ENCODE measurements at places on chromosomes 13 and 19.

DNA sequence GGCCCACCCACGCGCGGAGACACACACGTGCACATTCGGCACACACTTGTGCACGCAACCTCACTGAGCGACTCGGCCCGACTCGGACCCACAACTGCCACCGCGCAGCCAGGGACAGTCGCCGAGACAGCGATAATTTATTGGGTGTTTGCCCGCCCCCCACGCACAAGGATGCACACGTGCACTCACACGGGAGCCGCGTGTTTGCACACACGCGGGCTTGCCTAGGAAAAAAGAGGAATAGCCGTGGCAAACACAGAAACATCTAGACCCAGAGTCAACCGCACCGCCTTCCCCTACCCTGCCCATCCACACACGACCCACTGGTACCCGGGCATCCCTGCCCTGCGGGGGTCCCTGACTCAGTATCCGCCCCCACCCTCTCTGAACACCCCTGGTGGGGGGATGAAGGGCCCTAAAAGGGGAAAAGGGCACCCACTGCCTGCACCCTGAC is 1.1 kb upstream of the SSBP4 start:
- no peak for DNase-seq

- DNase-seq: no peak
Measured at GRCh38 chr13:40878321-40878720, 88.9 kb downstream of the SLC25A15 start.

DNA sequence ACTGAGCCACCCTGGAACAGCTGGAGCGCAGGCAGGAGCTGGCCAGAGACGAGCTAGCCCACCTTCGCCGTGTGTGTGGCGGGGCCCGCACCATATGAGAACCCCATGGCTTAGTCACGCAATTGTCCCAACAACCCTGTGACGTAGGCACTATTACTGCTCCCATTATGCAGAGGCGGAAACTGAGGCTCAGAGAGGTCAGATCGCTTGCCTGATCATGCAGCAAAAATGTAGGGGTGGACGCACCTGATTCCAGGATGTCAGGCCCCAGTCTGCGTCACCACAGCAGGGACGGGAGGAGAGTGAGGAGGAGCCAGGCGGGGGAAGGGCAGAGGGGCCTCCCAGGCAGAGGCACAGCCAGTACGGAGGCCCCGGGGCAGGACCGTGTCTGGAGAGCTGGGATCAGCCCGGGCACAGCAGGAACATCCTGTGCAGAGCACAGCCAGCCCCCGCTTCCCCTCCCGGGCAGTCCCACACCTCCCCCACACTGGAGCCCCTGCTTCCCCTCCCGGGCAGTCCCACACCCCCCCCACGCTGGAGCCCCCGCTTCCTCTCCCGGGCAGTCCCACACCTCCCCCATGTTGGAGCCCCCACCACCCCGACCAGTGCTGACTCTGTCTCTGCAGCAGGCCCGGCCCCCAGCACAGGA is 16.7 kb downstream of the PIP5K1C start:
- no peak for DNase-seq

- no peak for DNase-seq
Measured at GRCh38 chr13:23470790-23471614, 37.5 kb upstream of the SACS start.

DNA sequence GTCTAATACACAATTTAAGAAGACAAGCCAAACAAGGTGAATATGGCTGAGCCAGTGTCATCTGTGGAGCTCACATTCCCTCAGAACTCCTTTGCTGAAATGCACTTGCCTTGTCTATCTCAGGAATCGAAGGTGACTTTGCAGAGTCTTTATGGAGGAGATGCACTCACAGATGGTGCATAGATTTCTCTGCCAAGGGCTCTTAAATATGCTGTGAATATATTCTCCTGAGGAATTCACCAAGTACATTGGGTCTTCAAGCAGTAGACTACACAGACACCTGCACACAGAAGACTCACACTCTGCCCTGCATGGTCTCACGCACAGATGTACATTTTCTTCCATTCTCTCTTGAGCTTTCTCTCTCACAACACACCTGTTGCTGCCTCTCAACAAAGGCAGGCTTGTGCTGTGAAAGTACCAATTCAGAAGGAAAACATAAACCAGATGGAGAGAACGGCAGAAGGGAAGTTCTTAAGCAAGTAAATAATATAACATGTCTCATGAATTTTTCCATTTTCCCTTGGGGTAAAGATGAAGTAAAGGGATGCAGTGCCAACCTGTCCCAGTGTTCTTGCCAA is 174.7 kb downstream of the DLEU7 start:
- DNase-seq: no peak

DNA sequence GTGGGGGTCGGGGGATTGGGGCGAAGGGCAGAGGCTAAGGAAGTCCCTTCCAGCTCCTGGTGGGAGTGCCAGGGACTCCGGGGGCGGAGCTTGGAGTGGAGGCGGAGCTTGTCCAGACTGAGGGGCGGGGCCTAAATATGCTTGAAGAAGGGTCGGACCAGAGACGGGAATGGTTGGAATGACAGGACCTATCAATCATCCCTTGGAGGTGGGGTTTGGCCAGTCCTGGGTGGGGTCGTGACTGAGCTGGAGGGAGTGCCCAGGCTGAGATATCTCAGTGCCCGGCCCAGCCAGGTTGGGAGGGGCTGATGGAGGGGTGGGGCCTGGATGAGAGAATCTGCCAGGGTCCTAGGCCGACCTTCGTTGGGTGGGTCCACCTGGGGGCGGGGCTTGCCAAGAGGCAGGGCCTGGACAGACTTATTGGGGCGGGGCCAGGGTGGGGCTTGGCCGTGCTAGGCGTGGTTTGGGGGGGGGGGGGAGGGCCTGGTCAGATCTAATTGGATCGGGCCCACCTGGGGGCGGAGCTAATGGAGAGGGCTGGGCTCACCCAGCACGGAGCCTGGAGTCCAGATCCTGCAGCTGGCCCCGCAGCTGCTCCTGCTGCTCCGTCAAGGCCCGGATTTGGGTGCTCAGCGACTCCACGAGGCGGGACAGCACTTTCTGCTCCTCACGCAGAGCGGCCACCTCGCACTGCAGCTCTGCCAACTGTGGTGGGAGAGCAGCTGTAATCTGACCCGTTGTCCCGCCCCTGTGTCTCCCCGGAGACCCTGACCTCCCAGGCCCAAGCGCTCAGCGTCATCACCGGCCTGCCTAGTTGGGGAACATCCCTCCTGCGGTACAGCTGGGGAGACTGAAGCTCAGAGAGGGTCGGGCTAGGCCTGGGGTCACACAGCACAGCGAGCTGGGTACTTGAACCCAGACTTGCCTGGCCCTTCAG is 2.6 kb upstream of the WIZ start:
- DNase-seq: peak; percentile 92

DNA sequence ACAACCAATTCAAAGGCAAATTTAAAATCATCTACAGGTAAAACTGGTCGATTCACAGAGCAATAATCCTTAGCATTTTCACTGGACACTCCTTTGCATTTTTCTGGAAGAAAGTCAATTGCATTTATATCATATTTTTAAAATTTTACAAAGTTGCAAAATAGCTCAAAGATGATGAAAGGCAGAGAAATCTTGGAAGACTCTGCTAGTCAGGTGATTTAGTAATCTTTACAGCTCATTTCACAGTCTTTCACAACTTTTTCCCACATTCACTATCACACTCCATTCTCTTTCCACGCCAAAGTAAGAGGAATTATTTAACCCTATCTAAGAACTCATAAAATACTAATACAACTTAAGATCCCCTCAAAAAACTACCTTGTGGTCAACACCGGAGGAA is 1063.8 kb downstream of the EFNB2 start:
- no peak for DNase-seq

DNA sequence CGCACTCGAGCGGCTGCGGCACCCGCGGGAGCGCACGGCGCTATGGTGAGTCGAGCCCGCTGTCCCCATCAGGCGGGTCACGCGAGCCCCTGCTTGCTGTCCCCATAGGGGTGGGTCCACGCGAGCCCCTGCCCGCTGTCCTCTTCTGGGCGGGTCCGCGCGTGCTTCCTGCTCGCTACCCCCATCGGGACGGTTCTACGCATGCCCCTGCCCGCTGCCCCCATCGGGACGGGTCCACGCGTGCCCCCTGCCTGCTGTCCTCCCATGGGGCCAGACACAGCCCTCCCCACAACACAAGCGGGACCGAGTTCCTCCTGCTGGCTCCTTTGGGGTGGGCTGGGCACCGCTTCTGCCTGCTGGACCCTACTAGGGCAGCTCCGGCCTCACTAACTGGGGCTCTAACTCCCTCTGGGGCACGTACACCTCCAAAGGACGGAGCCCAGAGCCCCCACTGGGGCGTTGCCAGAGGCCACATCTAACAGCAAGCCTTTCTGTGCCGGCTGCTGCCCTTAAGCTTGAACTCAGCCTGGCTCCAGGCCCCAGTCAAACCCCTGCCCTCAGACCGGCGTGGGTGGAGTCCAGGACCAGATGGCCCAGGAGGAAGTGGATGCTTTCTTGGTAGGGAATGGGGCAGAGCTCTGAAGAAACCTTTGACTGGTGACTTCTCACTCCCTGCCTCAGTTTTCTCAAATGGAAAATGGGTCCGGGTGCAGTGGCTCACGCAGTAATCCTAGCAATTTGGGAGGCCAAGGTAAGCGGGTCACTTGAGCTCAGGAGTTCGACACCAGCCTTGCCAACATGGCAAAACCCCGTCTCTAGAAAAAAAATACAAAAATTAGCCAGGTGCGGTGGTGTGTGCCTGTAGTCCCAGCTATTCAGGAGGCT is 722 bp downstream of the COLGALT1 start:
- DNase-seq: peak; percentile 83

- no peak for DNase-seq
Measured at GRCh38 chr13:20351281-20352022, 119.3 kb upstream of the GJB6 start.

- DNase-seq: no peak
Measured at GRCh38 chr13:89496478-89496877, 1825.3 kb downstream of the SLITRK5 start.

- peak; percentile 8 for DNase-seq
Measured at GRCh38 chr19:5321851-5322681, 18.5 kb downstream of the PTPRS start.

DNA sequence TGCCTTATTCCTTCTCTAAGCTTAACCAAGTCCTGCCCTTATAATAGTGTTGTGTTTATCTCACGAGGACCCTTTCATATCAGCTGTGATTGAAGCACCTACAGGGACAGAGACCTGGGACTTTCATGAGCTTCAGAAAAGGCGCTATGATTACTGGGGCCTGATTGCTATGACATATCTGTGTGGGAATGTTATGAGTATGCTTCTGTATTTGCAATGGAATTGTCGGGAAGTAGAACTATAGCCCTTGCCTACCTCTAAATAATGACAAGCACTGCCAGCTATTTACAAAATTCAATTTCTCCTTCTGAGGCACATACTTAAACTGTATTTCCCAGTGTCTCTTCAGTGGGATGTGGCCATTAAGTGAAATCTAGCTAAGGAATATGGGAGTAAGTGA is 191.5 kb downstream of the LHFPL6 start:
- DNase-seq: no peak
